Stimulated activated CD4-positive, alpha-beta T cell treated with anti-CD3 and anti-CD28 coated beads, Interleukin-15, amount 100 ng/mL, for 48 hours (primary cell): ENCODE measurements at places on chromosomes 5 and 9.

GRCh38 chr5:160253441-160253840 is 24.1 kb downstream of the FABP6 start:
- DNase-seq, result no peak

- no peak for DNase-seq
These were observed 276.8 kb downstream of the MCTP1 start for GRCh38 chr5:95007921-95008597.

DNA sequence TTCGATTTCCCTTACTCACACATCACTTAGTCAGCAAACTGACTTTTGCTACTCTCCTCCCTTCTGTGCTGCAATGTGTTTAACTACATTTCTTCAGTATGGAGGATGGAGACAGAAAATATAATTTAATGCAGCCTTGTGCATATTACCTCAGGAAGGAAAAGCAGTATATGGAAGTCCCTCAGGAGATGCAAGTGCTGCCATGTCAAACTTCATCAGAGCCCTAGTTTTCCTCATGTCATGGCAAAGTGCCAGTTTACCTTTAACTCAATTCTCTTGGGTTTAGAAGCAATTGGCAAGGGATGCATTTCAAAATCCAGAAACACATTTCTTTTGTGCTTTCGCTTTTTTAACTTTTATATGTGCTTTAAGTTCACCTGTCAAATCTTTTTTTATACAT is 365.4 kb downstream of the ISL1 start:
- DNase-seq, result no peak

DNA sequence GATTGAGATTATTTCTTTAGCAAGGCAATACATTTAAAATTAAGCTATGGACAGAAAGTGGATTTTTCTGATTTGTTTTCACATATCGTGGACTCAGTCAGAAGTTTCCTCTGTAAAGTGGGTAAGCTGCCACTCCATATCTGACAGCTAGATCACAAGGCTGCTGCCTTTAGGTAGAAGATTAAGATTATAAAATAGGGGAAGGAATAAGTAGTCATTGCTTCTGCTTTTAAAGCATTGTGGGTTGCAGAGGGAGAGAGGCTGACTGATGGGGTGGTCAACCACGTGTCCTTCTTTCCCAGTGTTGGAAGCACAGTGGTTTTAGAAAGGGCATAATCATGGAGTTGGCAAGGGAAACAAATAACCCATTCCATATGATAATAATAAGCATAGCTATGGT is 74.3 kb upstream of the MOCS2 start:
- no peak for DNase-seq

DNA sequence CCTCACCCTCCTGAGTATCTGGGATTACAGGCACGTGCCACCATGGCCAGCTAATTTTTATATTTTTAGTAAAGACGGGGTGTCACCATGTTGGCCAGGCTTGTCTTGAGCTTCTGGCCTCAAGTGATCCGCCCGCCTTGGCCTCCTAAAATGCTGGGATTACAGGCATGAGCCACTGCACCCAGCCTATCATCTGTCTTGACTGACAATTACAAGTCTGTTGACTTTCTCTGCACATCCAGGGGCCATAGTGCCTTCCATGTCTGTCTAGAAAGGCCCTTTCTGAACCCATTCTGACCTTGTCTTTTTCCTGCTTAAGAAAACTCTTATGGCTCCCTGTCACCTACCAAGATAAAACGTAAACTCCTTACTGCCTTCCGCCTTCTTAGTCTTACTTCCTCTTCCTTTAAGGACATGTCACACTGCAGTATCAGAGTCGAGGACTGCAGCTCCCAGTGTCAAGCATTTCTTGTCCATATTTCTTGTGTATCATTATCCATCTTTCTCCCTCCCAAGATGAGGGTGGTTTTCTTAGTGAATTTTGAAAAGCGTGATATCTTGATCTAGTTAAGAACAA is 49.9 kb upstream of the SHB start:
- DNase-seq, result no peak

DNA sequence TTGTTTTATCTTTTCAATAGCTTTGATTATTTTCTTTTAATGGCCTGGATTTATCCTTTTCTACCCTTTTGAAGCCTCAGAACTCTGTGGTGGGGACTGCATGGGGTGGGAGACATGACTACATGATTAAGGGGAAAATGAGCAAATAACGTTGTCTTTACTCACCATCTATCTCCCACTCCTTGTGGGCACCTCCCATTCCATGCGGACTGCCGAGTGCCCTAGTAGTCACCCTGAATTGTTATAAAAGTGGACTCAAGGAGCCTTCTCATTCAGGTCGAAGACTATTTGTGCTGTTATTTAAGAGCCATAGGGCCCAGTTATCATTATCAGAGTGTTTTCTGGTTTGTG is 281.8 kb downstream of the MLLT3 start:
- no peak for DNase-seq
